ENCODE measurements at places on chromosomes 11 and 22. TPM values are rescaled to one million over a fixed set of nuclear protein-coding genes. Genes with fewer than 3 reads are reported as not detected.
A peak's percentile ranks its signal among the peaks of the same experiment; 100 is the strongest.

GRCh38 chr11:134519390-134519750, 107.3 kb upstream of the B3GAT1 start:
- DNase-seq = no peak

DNA sequence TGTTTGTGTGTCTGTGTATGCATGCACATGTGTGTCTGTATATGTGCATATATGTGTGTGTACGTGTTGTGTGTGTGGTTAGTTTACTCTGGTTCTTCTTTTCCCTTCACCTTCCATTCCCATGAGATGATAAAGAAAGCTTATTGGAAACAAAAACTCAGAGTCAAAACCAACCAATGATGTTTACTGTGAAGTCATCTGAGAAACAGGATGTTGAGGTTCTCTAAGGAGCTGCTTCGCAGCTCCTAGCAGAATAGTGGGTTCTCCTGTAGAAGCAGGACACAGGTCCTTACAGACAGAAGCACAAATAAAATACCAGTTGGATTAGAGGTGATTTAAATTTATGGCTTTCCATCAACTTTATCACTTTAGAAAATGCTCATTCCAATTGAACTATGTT, 256.1 kb upstream of the PLET1 start:
- no peak for DNase-seq

GRCh38 chr11:30017445-30017895, 640 bp upstream of the KCNA4 start:
- peak; percentile 55 for DNase-seq

GRCh38 chr11:102546427-102546826, 15.9 kb upstream of the MMP7 start:
- DNase-seq = no peak

GRCh38 chr11:79794484-79795393, 353.9 kb upstream of the TENM4 start:
- no peak for DNase-seq

- peak; percentile 67 for DNase-seq
Observed at GRCh38 chr11:44746894-44747293, 20.1 kb downstream of the TSPAN18 start.

DNA sequence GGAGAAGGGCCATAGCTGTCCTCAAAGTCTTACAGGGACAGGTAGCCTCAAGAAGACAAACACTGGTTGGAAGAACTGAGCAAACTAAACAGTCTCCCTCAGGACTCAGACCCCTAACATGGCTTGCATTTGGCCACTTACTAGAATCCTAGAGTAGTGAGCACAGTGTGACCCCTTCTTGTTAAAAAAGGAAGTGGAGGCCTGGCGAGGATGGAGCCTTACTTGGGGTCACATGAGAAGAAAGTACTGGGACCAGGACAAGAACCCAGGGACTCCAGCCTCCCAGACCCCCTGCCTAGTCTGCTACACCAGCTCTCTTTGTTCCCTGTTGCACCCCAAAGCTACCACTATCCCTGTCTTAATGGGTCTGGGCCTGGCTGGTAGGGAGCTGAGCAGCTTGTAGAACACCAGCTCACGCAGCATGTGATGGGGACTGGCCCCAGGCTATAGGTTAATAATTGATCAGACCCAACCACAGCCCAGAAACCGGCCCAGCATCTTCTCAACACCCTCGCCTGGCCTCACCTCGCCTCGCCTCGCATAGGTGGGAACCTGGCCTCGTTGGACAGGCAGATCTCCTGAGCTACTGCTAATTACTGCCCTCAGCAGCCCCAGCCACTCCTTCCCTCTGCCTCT, 17.6 kb downstream of the DGAT2 start:
- no peak for DNase-seq

- DNase-seq = no peak
Observed at GRCh38 chr11:117874910-117875381, 1.5 kb downstream of the FXYD6 start.

- no peak for DNase-seq
Observed at GRCh38 chr11:76159983-76160661, 46.2 kb downstream of the WNT11 start.

- no peak for DNase-seq
Observed at GRCh38 chr11:59759900-59760299, 4.7 kb downstream of the STX3 start.

DNA sequence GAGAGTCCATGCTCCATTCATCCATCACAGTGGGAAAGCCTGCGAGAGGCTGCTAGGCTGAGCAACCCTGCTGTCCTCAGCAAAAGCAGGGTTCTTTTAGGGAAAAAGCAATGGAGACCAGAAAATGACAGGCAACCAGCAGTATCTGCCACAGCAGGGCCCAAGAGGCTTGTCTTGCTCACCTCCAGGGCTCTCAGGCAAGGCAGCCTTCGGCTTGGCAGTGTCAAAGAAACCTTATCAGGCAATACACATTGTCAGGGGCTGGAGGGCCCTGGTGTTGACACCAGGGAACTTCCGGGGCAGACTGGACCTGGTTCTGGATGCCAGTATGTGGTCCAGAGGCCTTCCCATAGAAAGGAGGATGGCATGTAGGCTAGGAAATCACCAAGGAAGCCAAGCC, 10.2 kb upstream of the TLCD5 start:
- DNase-seq = no peak

DNA sequence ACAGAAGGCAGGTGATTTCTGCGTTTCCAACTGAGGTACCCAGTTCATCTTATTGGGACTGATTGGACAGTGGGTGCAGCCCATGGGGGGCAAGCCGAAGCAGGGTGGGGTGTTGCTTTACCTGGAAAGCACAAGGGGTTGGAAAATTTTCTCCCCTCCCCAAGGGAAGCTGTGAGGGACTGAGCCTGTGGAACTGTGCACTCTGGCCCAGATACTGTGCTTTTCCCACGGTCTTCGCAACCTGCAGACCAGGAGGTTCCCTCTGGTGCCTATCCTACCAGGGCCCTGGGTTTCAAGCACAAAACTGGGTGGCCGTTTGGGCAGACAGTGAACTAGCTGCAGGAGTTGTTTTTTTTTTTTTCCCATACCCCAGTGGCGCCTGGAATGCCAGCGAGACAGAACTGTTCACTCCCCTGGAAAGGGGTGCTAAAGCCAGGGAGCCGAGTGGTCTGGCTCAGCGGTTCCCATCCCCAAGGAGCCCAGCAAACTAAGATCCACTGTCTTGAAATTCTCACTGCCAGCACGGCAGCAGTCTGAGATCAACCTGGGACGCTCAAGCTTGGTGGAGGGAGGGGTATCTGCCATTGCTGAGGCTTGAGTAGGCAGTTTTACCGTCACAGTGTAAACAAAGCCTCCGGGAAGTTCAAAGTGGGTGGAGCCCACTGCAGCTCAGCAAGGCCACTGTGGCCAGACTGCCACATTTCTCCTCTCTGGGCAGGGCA, 97.2 kb downstream of the JRKL start:
- no peak for DNase-seq

GRCh38 chr11:59841514-59841913, 3.8 kb downstream of the CBLIF start:
- DNase-seq = no peak

KRTAP5-1 gene
- not detected for total RNA-seq

MGAT3 gene
- 19.9 TPM for total RNA-seq

RAC2 gene
- 2.1 TPM for total RNA-seq

Measured in spinal cord (tissue), 10 donors.